CD8-positive, alpha-beta memory T cell (primary cell): ENCODE measurements at places on chromosomes 11 and 22.

DNA sequence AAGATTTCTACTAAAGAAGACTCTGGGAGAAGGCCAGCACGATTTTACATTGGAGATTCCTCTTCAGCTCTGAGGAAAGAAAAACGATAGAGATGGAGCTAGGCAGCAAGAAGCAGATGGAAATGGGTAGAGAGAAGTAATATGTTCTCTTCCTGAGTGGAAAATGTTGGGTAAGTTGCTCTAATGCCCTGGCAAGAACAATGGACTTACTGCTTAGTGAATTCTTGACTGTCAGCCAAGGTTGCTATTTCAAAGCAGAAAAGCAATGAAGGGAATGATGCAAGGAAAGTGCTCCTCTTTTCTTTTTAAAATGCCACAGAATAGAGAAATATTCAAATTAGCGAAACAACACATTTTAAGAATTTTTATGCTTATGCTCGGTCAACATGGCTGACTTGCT, 38.4 kb upstream of the CWF19L2 start:
- no peaks in the 10 kb centered on the region for H3K27me3 ChIP-seq
- DNase-seq = no peak
- H3K36me3 ChIP-seq = no peaks in the 10 kb centered on the region
- H3K27ac ChIP-seq = no peak overlapping the region
- H3K4me1 ChIP-seq = no peaks in the 10 kb centered on the region
- H3K4me3 ChIP-seq = no peak overlapping the region

DNA sequence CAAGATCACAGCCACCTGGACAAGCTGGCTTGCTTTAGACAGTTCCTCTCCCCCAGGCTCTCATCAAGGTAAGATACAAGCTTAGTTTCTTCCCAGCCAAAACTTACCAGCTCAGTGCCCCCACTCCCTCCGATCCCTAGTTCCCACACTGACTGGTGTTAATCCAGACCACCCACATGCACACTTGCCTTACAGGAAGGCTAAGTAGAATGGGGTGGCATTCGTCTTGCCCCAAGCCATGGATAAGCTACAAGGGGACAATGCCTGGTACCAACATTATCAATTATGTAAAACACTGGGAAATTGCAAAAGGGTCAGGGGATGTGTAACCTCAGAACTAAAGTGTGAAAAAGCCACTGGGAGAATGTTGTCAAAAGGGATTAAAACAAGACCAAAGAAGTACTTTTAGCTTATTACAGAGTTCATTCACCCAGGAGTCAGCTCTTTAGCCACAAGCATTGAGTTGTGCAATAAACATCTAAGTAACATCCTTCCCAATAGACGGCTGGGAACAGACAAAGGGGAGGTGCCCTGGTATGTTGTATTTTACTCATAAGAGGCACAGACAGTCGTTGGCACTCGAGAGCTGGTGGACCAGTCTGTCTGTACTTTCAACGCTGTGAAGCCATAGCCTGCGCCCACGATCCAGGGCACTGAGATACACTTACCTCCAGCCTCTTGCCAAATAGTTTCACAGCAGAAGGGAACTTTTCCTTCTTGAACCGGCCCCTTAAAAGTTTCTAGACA, 1.1 kb downstream of the DHCR7 start:
- H3K27ac ChIP-seq = peak overlapping the region; percentile 83
- DNase-seq = no peak
- no peaks in the 10 kb centered on the region for H3K36me3 ChIP-seq
- peak overlapping the region; percentile 90 for H3K4me3 ChIP-seq
- H3K4me1 ChIP-seq = peaks cover 33% of the 10 kb centered on the region
- H3K27me3 ChIP-seq = no peaks in the 10 kb centered on the region

DNA sequence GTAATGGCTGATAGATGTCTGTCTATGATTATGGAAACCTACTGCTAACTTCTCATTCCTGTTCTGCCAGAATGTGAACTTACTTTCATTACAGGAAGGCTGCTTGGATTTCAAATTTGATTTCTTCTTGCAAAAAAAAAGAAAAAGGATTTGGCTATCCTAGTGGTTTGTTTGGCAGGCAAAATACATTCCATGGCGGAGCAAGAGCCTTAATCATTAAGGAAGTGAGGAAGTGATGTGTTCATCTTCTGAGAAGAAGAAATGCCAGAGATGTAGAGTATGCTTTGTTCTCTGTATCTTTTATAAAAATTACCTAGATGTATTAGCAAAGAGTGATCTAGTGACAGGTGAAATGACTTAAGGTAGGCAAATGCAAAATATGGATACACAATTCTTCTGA, 356.3 kb downstream of the SOX6 start:
- H3K27ac ChIP-seq = no peak overlapping the region
- H3K4me3 ChIP-seq = no peak overlapping the region
- DNase-seq = no peak

GRCh38 chr11:68837583-68838571, 3.8 kb downstream of the CPT1A start:
- no peaks in the 10 kb centered on the region for H3K27me3 ChIP-seq
- no peaks in the 10 kb centered on the region for H3K36me3 ChIP-seq

- no peak overlapping the region for H3K4me3 ChIP-seq
- no peaks in the 10 kb centered on the region for H3K36me3 ChIP-seq
- DNase-seq = no peak
- no peaks in the 10 kb centered on the region for H3K27me3 ChIP-seq
- no peak overlapping the region for H3K27ac ChIP-seq
- H3K4me1 ChIP-seq = no peaks in the 10 kb centered on the region
Observed at GRCh38 chr11:112334381-112334780, 73.7 kb upstream of the PLET1 start.

DNA sequence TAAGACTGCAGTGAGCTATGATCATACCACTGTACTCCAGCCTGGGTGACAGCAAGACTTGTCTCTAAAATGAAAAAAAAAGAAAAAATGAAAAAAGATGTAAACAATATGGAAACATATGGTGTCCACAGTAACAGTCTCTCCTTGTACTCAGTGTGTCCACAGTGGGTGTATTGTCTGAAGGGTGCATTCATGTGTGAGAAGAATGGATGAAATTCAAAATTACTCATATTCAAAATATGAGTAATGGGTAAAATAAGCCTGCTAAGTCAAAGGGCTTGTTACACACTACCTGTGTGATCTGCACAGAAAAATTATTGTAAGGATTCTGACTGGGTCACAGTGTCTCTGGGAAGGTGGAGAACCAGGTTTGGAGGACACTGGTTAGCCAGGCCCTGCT, 26.9 kb downstream of the PPFIA1 start:
- no peaks in the 10 kb centered on the region for H3K36me3 ChIP-seq
- H3K4me1 ChIP-seq = no peaks in the 10 kb centered on the region
- no peaks in the 10 kb centered on the region for H3K27me3 ChIP-seq
- DNase-seq = no peak
- H3K27ac ChIP-seq = no peak overlapping the region
- H3K4me3 ChIP-seq = no peak overlapping the region

DNA sequence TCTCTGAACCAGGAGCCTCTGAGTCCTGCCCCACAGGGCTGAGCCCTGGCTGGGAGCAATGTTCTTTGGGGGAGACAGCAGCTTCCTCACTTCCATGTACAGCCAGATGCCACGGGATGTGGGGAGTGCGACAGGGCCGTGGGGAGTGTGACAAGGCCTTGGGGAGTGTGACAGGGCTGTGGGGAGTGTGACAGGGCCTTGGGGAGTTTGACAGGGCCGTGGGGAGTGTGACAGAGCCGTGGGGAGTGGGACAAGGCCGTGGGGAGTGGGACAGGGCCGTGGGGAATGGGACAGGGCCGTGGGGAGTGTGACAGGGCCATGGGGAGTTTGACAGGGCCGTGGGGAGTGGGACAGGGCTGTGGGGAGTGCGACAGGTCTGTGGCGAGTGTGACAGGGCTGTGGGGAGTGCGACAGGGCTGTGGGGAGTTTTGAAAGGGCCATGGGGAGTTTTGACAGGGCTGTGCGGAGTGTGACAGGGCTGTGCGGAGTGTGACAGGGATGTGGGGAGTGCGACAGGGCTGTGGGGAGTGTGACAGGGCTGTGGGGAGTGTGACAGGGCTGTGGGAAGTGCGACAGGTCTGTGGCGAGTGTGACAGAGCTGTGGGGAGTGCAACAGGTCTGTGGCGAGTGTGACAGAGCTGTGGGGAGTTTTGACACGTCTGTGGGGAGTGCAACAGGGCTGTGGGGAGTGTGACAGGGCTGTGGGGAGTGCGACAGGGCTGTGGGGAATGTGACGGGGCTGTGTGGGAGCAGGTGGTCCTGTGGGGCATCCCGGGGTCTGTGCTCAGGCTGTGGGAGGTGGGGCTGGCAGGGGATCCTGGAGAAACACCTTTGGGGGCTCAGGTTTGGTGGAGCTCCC, 6.6 kb upstream of the KRTAP5-6 start:
- DNase-seq = no peak
- no peak overlapping the region for H3K27ac ChIP-seq
- no peak overlapping the region for H3K4me3 ChIP-seq
- H3K36me3 ChIP-seq = no peaks in the 10 kb centered on the region
- peaks cover 13% of the 10 kb centered on the region for H3K4me1 ChIP-seq

DNA sequence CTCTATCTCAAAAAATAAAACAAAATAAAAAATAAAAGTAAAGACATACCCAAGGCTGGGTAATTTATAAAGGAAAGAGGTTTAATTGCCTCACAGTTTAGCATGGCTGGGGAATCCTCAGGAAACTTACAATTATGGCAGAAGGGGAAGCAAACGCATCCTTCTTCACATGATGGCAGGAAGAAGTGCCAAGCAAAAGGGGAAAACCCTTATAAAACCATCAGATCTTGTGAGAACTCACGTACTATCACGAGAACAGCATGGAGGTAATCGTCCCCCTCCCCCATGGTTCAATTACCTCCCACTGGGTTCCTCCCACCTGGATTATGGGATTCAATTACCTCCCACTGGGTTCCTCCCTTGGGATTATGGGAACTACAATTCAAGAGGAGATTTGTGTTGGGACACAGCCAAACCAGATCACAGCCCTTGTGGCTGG, 8.3 kb upstream of the SSTR3 start:
- H3K4me1 ChIP-seq = peaks cover 93% of the 10 kb centered on the region
- H3K27ac ChIP-seq = no peak overlapping the region
- peaks cover 15% of the 10 kb centered on the region for H3K36me3 ChIP-seq
- DNase-seq = no peak
- H3K27me3 ChIP-seq = no peaks in the 10 kb centered on the region

DNA sequence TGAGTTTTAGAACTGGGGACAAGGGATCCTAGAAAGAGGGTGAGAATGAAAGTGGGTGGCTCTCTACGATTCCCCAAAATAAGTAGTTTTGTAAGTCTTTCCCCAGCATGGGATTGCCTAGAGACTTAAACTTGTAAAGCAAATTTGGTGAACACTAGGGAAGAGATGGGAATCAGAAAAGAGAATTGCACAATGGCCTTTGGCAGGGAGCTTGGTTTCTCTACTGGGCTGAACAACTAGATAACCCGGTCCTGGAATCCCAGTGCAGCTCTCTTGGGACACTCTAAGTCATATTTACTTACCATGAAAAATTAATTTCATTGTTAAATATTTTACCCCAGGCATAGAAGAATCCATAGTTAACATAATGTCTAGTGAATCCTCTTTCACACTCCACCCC, 16.5 kb upstream of the USP18 start:
- no peak overlapping the region for H3K27ac ChIP-seq
- no peaks in the 10 kb centered on the region for H3K36me3 ChIP-seq
- no peak for DNase-seq

DNA sequence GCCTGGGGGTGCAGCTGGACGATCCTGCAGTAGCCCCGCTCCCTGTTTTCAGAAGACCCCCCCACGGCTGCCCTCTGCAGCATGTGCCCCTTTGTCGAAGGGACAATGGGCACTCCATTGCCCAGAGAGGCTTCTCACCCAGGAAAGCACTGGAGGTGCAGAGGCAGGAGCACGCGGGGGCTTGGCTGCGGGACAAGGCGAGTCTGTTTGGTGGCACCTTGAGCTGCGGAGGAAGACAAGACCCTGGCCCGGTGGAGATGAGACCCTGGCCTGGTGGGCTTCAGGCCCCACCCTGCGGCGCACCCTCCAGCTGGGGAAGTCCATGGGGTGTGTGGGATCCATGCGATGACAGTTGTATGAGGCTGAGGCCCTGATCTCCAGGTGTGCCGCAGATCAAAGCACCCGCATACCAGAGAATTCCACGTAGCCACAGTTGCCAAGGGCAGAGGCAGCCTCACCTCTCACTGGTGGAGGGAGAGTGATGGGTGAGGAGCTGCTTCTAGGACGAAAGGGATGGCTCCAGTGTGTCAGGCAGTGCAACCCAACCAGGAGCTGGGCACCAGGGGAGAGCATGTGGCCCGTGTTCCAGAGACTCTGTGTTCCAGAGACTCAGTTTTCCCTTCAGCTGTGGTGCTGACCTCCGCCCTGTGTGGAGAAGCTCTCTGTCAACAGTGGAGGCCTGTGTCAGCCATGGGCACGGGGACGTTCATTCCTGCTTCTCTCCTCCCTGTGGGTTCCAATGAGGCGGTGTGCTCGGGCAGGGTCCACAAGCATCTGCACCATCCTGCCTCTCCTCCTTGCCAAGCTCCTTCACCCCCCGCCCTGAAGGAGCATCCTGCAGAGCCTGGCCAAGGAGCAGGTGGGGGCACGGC, 10.0 kb downstream of the TBX1 start:
- H3K27ac ChIP-seq = no peak overlapping the region
- peaks cover 17% of the 10 kb centered on the region for H3K4me1 ChIP-seq
- H3K4me3 ChIP-seq = no peak overlapping the region
- H3K36me3 ChIP-seq = no peaks in the 10 kb centered on the region

DNA sequence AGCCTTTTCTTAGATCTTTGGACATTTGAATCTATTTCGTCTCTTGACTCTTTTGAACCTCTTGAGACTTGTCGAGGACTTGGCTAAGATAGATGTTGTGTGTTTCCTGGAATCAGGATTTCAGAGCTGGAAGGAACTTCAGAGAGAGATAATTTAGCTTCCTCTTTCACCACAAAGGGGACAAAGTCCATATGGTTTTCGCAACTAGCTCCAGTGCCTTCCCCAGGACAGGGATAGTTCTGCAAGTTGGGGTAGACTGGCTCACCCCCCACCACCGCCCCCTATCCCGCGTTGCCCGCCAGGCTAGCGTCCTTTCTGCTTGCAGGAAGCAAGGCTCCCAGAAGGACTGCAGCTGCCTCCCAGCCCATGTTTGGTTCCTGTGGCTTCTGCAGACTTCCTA, 75.7 kb upstream of the MYO18B start:
- H3K4me3 ChIP-seq = no peak overlapping the region
- no peaks in the 10 kb centered on the region for H3K27me3 ChIP-seq
- no peaks in the 10 kb centered on the region for H3K36me3 ChIP-seq
- H3K4me1 ChIP-seq = no peaks in the 10 kb centered on the region

- no peaks in the 10 kb centered on the region for H3K36me3 ChIP-seq
- H3K4me3 ChIP-seq = peak overlapping the region; percentile 83
- H3K27ac ChIP-seq = peak overlapping the region; percentile 70
Observed at GRCh38 chr22:40463683-40464082, 93.3 kb downstream of the SGSM3 start.
